ENCODE measurements at places on chromosomes 2 and 18.

- no peak for DNase-seq
Measured at GRCh38 chr2:30491225-30491624, 44.2 kb downstream of the LCLAT1 start.

- DNase-seq: no peak
Measured at GRCh38 chr2:239289545-239289944, 111.3 kb downstream of the HDAC4 start.

DNA sequence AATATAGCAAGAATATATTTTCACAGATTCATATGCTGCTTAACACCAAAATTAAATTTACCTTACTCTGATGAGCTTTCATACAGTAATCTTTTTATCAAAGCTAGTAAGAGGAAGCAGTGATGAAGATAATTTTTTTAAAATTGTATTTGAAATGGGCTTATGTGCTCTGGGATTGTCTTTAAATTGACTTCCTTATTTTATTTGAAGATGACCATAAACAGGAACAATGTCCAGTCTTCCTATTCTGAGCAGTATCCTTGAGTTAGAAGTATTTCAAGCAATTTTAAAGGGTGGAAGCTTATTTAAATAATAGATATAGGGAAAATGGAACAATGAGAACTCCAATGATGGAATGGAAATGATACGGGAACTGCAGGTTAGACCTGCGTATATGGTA, 211.6 kb downstream of the MCFD2 start:
- no peak for DNase-seq

DNA sequence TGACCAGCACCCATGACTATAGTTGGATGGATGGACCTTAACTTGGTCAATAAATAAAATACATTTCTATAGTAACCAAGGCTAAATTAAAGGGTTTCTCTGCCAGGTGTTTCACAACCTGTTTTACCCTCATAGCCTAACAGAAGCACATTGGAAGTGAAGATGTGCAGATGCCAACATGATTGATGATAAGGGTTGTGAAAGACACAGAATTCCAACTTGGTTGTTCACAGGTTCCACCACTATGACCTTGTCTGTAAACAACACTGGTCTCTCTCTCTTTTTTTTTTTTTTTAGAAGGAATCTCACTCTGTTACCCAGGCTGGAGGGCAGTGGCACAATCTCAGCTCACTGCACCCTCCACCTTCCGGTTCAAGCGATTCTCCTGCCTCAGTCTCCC, 37.5 kb upstream of the PTH2R start:
- no peak for DNase-seq

GRCh38 chr2:181404472-181404871, 52.7 kb upstream of the ITGA4 start:
- DNase-seq: no peak

GRCh38 chr2:6917071-6917760, at the start of gene RNF144A:
Gene RNF144A (plus strand): TSS chr2:6917412. CDS start chr2:6996927, 79,515 bp downstream.
- DNase-seq: peak; percentile 40

DNA sequence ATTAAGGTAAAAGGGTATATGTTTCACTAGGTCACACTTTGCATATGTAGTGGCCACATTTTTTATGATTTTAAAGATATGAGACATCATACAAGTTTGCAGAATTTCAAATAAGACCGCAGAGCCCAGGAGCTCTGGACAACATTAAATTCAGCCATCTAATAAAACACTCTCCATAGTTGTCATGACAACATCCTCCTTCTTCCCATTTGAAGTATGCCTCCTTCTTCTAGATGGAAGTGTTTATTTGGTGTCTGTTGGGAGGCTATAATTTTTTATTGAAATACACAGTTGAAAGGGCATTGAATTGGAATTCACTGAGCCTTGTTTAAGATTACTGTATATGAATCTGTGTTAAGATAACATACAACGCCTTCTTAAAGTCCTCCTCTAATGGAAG, 467.3 kb downstream of the CMPK2 start:
- DNase-seq: no peak

DNA sequence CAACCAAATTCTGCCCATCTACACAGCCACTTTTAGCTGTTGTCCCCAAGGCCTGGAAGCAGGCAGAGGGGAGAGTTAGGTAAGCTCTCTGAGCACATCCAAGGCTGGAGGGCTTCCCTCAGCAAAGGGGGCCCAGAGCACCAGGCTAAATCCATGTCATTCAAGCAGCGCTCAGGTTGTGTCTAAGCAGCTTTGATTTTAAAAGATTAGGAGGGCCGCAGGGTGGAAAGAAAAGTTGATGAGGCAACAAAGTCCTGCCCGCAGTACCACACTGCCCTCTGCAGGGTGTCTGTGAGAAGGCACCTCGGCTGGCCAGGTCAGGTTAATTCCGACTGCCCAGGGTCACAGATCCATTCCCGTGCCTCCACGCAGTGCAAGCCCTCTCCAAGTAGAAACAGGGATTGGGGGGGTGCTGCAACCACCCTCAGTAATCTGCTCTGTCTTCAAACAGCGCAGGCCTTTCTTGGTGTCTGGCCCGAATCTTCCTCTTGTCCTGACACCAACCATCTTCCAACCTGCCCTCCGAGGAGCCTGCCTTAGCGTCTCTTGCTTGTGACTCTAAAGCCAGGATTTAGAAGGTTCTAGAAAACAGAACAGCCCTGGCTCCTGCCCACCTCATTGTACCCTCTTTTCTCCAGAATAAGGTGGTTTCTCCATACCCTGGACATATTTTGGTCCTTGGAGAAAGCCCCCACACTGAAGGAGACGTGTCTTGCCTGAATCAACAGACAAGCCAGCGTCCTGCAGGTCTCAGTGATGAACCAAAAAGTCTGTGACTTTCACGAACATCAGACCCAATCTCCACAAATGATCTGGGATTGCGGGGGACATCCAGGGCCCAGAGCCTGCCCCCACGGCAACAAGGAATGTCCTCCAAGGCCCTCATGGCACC, 289.2 kb downstream of the TNS1 start:
- peak; percentile 33 for DNase-seq

DNA sequence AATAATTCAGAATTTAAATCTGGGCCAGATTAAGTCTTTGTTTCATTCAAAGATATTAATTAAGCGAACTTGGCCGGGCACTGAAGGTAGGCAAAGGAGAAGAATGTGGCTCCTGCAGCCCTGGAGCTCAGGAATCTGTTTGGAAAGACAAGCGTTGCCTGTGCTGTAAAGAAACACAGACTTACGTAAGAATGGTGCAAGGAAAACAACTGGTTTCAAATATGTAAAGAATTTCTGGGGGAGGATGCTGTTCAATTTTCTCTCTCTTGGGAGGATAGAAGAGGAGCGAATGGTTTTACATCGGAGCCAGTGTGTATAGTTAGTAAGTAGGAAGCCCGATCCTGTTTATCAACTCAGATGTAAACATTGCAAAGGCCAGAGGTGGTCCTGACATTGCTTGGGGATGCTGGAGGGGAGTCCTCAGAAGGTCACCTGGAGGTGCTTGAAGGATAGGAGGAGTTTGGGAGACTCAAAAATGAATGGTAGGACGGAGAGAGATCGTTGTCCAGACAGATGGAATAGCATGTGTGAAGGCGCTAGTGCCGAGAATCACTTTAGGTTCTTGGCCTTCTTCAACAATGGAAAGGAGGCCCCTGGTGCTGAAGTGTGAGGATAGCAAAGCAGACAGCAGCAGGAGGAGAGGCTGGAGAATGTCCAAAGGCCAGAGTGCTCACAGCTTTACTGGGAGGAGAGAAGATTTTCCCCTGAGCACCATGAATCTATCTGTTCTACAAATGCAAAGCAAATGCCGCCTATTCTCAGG, 456.1 kb downstream of the LPIN1 start:
- no peak for DNase-seq

DNA sequence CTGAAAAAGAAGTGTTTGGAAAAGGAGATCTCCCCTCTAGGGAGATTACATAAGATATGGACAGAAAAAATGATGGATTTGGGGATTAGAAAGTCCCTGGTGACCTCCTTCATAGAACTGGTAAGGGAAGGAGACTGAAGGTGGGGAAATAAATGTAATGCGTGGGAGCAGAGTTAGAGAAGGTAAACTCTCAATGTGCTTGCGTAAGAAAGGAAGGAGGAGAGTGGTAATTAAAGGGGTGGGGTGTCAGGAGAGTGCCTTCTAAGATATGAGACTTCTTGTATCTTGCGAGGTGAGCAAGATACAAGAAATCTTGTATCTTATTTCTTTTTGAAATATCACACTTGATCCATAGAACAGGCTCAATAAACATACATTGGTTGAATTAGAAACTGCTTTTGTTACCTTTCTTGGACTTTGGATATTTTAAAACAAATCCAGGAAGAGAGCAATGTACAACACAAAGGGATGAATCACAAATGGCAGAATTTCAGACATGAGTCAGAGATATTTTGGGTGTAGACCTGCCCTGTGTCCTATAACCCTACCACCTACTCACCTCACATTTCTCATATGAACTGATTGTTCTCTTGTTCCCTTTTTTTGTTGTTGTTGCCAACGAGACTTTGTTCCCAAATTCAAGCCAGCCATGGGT, 342.4 kb downstream of the INSIG2 start:
- DNase-seq: no peak

DNA sequence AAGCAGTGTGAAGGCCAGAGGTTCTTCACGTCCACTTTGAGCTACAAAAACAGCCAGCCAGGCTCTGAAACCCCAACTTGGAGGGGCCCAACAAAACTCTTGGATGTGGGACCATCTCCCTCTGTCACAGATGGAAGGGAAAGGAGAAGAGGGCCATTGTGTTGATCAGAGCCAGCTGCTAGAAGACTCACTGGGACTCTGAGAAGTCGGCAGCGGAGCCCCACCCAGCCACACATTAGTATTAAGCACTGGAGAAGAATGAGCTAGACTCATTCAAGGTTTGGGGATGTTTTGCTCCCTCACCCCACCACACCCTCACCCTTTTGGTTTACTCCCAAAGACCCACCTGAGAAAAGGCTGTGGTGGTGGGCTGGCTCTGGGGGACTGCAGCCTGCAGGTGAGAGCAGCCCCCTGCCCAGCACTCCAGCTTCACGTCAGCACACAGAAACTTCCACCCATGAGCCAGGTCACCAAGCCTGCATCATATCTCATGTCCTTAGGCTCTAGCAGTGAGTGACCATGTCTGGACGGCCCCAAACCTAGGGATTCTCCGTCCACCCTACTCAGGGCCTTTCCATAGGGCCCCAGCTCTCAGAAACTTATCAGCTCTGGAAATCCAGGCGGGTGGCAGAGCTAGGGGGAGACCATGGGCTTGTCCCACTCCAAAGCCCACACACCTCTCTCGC, 12.6 kb downstream of the TEX51 start:
- no peak for DNase-seq

DNA sequence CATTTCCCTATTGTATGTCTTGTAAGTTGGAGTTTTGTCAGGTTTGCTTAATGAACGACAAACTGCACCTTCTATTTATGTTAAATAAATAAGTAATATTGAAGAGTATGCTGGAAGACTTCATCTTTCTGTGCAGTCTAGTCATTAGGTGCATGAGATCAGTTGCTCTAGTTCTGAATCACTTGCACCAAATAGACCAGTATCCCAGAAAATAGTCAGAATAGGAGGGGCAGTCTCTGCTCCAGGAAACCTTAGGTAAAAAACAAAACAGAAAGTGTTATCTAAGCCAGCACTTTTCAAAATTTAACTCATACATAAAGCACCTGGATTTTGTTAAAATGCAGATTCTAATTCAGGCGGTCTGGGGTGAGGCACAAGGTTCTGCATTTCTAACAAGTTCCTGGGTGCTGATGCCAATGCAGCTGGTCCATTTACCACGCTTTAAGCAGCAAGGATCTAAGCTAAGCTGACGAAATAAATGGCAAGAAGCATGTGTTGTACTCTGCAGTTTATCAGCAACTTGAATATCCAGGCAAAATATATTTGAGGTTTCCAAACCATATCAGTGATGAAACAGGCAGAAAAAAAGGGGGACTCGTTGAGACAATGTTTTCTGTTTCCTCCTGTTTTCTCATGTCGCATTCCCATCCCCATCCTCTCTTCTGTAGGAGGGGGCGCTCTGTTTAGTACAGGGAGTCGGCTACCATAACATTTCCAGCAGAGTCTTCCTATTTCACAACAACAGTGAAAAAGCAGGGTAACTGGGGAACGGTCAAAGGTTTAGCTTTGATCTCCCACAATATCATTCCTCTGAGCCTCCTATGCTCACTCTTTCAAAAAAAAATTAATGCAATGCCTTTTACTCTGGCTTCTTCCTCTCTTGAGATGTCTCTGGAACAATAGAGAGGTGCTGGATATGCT, 106.4 kb downstream of the MBD2 start:
- DNase-seq: no peak

DNA sequence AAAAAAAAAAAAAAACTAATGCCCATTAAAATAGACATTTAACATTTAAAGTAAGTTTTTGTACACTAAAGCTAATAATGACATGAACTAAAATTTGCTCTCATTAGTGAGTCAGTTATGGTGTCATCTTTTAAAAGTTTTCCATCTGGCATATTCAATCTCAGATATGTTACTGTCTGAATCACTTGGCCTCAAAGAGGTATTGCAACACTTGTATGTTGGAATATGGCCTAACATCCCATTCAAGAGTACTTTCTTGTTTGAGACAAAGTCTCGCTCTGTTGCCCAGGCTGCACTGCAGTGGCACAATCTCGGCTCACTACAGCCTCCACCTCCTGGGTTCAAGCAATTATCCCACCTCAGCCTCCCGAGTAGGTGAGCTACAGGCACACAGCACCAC, 169.7 kb downstream of the TMEM163 start:
- no peak for DNase-seq

DNA sequence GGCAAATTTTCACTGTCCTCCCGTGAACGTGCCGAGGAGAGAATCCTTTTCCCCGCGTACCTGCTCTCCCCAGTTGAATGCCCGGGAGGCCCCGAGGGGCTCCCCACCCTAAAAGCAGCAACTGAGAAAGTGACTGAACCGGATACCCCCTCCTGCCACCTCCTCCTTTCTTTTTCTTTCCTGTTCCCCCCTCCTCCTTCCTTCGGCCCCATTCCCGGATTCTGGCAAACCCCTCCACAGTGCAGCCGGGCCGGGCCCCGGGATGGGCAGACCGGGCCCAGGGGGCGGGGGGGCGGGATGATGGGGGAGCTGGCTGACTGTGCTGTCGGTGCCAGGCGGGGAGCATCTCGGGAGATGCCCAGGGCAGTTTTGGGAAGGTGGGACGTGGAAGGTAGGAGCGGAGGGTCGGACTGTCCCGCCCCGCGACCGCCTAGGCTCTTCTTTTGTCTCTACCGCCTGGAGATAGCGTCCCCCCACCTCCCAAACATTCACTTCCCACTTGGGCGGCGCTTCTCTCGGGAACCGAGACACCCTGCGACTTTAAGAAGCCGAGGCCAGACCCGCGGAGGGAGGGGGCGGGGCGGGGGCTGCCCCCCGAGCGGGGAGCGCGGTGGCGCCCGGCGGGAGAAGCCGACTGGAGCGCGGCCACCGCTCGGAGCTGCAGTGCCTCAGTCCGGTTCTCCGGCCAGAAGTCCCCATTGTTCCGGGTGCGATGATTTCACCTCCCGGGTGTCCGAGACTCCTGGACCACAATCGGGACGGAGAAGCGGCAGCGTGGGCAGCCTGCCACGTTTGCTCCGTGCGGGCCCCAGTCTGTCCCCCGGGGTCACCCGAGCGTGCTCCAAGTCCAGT, 8.2 kb downstream of the DLX2 start:
- DNase-seq: no peak

DNA sequence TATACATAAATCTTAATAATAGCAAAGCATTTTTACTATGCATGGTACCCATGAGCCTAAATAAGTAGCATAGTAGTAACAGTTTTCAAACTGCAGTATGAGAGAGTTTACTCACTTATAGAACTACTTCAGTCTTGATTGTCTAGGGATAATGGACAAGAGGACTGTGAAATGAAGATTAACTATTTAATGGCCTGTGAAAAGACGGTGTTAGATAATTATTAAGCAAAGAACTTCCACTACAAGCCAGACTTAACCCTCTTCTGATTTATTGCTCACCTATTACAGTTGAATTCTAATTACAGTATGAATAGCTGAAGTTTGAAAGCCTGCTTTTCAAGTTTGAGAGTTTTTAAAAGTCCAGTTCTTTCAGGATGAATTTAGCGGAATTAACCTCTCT, 18.9 kb downstream of the PIK3C3 start:
- DNase-seq: no peak

All from stimulated activated CD8-positive, alpha-beta memory T cell treated with anti-CD3 and anti-CD28 coated beads, Interleukin-4, amount 100 ng/mL, for 4 hours (primary cell).